CD4-positive, alpha-beta T cell treated with Interleukin-4 for 4 hours (primary cell): ENCODE measurements at places on chromosomes 11 and 22.

DNA sequence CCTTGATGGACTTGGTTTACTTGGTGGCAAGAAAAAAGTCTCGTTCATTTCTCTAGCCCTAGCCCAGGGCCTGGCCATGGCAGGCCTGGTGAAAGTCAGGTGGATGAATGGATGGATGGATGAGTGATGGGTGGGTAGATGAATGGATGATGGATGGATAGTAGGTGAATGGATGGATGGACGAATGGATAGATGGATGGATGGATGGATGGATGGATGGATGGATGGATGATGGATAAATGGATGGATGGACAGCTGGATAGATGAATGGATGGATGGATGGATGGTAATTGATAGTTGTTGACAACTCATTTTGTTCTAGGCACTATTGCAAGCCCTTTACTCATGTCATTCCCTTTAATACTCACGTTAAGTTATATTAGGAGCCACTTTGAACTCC is 86.1 kb upstream of the ANO1 start:
- DNase-seq: no peak

DNA sequence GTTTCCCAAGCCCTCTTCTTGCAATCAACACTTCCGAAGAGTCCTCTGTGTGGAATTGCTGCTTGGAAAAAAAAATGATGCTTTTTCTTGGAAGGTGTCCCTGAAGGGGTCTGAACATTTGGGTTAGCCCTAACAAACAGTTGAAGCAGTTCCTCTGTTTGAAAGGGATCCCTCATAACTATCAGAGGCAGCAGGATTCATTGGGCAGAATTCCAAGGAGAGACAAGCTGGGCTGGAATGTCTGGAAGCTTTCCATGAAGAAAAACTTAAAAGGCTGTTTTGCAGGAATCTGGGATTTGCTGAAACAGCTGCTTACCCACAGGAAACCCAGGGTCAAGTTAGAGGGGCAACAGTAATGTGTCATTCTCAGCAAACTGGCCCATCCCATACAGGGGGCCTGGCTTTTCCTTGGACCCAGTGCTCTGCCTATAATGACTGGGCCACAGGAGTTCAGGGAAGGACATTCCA is 3.1 kb downstream of the CSNK2A3 start:
- no peak for DNase-seq

GRCh38 chr11:26929806-26930517 is 64.0 kb upstream of the FIBIN start:
- DNase-seq: no peak

DNA sequence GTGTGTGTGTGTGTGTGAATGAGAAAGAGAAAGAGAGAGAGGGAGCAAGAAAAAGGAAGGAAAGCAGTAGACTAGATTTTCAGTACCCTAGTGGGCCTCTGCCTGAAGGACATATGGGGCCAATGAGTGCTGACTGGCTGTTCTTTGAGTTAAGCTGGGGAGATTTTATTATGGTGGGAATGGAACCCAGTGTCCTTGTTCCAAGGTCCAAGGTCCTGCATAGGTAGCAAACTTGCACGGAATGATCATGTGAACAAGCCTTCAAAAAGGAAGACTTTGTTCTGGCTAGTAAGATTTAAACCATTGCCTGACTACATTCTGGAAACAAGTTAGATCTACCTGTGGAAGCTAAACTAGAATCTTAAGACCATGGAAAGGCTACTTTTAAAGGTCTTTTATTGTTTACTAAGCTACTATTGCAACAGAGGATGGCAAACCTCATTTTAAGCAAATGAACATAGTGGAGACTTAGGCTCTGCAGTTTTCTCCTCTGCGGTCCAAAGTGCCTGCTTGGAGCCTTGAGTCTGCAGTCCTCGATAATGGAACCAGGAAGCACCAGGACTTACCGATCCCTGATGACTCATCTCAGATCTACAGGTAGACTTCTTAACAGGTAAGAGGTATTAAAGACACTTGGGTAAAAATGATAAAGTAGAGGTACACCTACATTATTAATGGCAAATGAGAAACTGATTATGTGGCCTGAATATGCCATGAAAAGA is 10.2 kb upstream of the GRAMD1B start:
- DNase-seq: no peak

GRCh38 chr11:803770-804598 is 1.0 kb downstream of the PIDD1 start:
- no peak for DNase-seq

DNA sequence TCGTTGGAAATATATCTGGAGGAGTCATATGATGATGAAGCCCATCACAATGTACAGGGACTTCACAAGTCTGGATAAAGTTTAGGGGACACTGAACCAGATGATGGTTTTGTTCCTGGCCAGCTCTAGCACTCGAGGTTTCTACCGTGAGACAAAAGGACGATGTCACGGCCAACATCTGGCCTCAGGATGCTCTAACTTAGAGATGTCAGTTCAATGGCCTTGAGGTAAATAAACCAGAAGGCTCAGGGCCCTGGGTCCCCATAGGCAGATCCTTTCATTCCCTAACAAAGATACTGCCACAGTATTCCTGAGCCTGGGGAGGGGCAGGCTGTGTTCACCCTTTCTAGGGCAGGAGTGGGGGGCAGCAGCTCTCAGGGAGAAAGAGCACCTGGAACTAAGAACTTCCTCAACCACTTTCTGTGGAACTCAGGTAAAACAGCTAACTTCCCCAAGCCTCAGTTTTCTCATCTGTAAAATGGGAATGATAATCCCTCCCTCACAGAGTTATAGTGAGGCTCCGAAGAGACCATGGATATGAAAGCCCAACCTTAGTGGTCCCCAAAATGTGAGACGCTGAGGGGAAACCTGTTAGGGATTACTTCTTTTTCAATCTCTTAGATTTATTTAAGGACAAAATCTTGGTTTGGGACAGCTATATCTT is 18.3 kb downstream of the MS4A10 start:
- DNase-seq: no peak

GRCh38 chr11:64675450-64676260 is 47.3 kb downstream of the NRXN2 start:
- DNase-seq: no peak

DNA sequence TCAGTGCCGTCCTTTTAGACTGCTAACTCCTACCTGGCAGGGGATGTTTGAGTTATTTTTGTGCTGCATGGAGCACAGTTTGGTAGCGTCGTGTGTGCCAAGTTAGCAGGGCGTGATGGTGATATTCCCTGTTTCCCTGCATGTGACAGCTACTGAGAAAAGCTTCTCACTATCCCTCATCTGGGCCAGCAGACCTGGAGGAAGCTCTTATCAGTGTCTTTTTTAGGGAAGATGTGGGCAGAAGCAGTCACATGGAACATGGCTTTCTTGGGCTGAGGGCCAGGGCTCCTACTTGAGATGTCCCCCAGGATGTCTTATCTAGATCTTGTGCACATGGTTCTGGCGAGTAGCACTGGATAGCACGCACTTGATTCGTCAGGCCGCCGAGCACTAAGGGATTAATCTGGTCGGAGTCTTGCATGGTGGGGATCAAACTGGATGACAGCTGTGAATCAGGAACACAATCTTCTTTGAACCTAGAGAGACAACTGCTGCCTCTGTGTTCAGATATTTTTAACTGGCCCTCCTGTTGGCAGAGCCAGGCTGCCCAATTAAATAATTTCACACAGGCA is 33.8 kb downstream of the TECTA start:
- no peak for DNase-seq
